ENCODE measurements at places on chromosomes 5 and 9.

DNA sequence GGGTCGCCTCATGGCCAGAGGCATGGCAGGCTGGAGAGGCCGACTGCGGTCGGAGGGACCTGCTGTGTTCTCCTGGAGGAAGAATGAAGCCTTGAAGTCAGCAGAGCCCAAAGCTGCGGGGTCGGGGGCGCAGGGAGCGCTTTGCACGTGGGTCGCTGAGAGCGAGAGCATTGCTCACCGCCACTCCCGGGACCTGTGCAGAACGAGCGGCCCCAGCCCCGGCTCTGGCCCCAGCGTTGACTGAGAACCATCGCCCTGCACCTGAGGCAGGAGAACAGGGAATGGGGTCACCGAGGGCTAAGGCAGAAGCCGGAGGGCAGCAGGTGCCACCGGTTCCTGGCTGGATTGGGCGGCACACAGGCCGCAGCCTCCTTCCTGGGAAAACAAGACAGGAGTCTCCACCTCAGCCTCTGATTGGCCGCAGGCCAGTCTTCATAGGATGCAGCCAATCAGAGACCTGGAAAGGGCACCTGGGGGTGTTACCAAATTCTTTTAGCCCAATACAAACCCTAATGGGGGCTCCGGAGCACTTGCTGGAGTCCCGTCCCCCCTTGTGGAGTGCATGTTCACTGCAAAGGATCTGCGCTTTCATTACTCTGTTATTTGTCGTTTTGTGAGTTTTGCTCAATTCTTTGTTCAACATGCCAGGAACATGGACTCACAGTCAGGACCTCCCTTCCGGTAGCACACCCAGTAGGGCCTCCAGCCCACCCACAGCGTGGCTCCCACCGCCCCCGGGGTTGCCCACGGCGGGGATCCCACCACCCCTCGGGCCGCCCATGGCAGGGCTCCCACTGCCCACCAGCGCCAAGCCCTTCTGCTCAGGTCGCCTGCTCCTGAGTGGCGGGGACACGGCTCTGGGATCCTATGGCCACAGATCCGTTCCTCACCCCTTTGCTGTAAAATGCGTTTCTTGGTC is 24.7 kb upstream of the SLC6A19 start:
- no peak for DNase-seq

GRCh38 chr5:125967576-125967975 is 455.6 kb upstream of the GRAMD2B start:
- no peak for DNase-seq

DNA sequence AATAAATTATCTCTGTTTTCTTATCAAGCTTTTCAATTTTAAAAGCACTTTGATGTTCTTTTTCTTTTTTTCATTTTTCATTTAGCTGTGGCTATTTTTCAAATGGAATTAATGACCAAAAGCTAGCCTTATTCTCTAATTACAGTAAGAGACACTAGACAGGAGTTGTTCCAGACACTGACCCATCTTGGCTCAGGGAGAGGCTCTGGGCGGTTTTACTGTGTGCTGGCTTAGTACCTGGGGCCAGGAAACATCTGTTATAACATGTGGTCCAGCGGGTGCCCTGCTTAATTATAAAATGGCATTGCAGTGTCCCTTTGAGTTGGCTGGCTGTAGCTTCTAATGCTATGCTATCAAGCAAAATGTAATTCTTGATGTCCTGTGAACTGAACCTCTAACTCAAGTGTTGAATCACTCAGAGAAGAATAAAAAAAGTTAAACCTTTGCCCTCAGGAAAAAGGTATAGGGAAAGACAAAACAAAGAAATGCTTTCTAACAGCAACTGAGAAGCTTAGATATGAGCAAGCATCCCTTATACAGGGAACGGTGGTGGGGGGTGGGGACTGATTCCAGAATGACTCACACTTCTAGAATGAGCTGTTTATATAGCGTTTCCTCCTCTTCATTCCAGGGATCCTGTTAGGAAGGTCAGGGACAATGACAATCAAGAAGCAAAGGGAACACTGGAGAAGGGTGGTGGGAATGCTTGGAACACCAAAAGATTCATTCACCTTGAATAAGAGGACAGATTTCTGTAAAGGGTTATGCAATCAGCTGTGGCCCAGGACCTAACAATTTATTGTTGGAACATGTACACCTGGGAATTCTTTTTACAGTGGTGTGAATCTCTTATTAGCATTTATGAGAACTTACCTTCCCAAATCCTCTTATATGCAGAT is 58.7 kb upstream of the NFIB start:
- DNase-seq: no peak

GRCh38 chr5:151758141-151758429 is 346 bp downstream of the ATOX1 start:
- DNase-seq: no peak

- DNase-seq: no peak
These were observed 46.4 kb downstream of the SNCAIP start for GRCh38 chr5:122358372-122358979.

- no peak for DNase-seq
These were observed 107.3 kb downstream of the ZNF608 start for GRCh38 chr5:124639095-124639665.

DNA sequence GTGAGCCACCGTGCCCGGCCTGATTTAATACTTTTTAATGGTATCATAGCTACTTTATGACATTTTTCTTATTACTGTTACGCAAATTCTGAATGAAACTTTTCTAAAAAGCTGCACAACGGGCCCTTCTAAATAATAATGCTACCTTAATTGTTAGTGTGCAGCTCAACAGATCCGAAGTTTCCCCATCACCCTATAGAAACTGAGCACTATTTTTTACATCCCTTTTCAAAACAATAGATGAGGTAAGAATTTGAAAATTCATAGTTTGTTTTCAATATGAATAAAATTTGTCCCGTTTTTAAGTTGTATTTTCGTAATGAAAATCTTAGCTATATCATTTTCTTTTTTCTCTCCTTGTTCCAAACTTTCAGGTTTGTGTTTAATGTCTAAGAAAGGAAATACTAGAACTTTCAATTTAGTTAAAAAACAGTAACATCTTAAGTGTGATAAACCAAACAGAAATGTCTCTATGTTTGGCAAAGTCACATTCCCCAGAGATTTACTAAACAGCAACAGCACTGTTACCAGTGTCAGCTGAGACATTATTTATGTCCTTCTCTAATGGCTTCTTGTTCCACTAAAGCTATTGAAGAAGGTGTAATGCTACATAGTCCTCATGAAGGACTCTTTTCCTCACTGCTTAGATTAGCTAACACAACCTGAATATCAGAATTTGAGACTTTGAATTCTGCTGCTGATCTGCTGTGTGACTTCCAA is 22.9 kb downstream of the KIF2A start:
- no peak for DNase-seq

GRCh38 chr5:98259595-98259994 is 513.9 kb upstream of the RGMB start:
- DNase-seq: no peak

- no peak for DNase-seq
These were observed 187.7 kb downstream of the CACNA1B start for GRCh38 chr9:138065287-138065686.

DNA sequence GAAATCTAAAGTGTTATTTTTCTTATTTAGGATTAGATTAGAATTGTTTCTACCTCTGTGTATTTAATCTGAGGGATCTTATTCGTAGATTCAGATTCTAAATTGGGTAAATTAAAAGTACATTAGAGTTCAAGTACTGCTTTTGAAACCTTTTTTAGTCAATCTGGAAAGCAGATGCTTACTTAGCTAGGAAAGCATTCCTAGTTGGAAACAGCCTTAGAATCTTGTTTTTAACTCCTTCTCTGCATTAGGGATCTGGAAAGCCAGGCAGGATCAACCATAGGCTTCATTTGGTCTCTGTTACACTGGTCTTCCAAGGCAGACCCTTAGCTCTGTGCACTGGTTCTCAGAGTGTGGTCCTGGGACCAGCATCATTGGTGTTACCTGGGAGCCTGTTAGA is 247.4 kb downstream of the NR3C1 start:
- DNase-seq: no peak

DNA sequence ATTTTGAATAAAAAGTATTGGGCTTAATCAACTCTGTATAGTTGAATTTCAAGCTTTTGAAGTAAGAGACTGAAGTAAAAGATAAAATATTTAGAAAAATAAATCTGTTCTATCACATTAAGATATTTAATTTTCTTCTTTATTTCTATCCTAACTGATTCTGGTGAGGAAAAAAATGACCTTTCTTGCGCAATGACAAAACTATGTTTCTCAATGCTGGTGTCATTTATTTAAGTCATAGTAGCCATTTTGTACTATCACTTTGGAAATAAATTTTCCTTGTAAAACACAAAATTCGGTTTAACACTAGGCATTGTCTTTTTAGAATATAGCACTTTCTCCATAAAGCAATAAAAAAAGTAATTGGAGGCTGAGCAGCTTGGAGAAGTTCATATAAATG is 728.0 kb downstream of the CDH9 start:
- DNase-seq: no peak

DNA sequence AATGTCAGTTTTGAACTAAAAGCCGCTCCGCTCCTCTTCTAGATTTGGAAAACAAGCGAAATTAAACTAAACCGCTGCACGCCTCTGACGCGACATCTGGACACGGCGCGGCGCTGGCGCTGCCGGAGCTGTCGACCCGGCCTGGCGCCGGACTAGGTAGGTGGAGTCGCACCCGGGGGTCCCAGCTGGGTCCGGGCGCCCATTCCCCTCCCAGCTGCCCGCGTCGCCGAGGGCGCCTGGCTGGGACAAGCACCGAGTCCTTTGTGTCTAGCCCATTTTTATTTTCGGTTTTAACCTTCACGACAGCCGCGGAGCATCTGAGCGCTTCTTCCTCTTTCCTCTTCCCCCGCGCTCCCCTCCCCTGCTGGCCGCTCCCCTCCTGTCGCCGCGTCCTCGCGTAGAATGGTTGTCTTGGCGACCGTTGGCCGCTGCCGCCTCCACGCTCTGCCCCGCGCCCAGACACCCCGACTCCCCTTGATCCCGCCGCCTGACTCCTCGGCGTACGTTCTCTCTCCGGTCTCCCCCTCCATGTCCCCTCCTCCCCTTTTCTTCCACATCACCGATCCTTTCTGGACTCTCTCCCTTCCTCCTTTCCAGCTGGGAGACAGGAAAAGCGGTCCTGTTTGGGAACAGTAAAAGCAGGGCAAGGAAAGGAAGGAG is 545 bp downstream of the CDKN2B-AS1 start:
- DNase-seq: no peak

GRCh38 chr5:61966997-61967396 is 339.0 kb upstream of the KIF2A start:
- DNase-seq: no peak

- DNase-seq: no peak
These were observed 37.2 kb downstream of the TRPC7 start for GRCh38 chr5:136328097-136328496.

GRCh38 chr5:180352116-180353047 is 754 bp downstream of the GFPT2 start:
- no peak for DNase-seq

GRCh38 chr9:2039294-2040180 is 24.4 kb downstream of the SMARCA2 start:
- no peak for DNase-seq

- DNase-seq: no peak
These were observed 51.5 kb downstream of the ZFAND5 start for GRCh38 chr9:72313507-72313906.

DNA sequence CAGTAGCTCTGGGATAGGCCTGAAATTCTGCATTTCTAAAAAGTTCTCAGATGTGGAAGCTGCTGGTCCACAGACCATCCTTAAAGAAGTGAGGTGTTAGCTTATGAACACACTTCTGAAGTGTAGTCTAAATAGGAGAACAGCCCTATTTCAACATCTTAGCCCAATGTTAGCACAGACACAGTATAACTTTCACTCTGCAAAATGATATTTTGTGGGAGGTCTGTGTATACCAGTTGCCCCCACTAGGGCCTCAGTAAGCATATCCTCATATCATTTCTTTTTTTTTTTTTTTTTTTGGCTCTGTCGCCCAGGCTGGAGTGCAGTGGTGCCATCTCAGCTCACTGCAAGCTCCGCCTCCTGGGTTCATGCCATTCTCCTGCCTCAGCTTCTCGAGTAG is 7.5 kb upstream of the HABP4 start:
- no peak for DNase-seq

DNA sequence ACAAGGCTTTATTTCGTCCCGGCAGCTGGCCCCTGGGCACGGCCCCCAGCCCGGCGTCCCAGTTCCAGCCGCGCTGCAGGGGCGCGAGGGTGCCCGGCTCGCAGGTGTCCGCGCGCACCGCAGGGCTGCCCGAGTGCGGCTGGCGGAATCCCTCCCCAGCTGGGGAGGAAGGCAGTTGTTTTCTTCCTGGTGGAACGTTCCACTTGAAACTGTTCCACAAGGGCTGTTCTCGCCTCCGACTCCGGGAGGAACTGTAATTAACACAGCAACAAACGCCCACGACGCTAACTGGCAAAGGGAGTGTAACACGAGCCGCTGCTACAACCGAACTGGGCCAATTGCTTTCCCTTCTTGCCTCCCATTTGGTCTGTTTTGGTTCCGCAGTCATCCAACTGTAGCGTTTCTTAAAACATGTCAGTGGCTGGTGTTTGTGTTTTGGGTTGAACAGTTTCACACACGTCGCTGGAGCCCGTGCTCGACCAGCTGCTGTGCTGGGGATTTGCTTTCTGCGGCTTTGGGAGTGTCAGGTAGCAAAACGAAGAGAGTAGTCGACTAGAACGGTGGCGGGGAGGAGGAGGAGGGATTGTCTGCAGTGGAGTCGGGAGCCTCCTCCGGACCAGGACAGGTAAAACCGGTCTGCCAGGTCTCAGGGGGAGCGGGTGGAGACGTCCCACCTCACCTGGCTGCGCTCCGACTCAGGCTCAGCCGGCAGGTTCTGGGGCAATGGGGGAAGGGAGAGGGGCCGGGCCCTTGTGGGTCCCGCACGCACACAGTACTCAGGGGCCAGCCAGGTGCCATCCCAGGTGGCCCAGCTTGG is 131.6 kb upstream of the NIPBL start:
- no peak for DNase-seq
